ENCODE measurements at places on chromosomes 4 and X.

DNA sequence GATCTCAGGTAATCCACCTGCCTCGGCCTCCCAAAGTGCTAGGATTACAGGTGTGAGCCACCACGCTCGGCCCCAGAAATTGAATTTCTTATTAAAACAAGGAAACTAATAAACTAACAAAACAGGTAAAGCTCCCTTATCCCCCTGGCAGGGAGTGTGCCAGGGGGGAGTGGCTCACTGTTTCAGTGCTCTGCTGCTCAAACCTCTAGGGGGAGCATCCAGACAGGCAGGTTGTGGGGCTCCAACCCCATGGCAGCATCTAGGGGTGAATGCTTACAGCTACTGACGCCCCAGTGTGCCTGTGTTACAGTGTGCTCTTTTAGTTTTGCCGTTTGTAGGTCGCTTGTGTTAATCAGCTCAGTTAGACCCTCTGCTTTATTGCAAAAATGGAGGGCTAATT lies 605.0 kb downstream of the GABRG1 start:
- no peak for DNase-seq

- DNase-seq: no peak
Observed at GRCh38 chrX:31909850-31910572, 838.2 kb upstream of the FTHL17 start.

GRCh38 chrX:127726227-127726626 lies 326.0 kb downstream of the ACTRT1 start:
- no peak for DNase-seq

DNA sequence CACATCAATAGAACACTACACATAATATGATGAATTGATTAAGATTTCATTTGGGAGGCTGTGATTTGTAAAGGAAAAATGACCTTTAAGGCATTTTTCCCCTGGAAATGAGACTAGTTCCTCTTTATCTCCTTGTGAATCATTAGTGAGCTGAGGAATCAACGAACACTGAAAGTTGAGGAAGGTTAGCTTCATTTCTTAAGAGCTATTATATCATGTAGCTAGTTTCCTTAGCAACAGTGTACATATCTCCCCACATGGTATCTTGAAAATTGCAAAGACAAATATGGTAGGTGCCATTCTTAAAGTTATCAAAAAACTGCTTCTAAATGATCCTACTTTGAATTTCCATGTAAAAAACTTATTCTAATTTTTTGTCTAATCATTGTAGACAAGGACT lies 127.5 kb upstream of the NRK start:
- no peak for DNase-seq

All from stimulated activated CD8-positive, alpha-beta memory T cell treated with anti-CD3 and anti-CD28 coated beads, Interleukin-4, amount 100 ng/mL, for 1 hour (primary cell).